ENCODE measurements at places on chromosomes 3 and 15.

DNA sequence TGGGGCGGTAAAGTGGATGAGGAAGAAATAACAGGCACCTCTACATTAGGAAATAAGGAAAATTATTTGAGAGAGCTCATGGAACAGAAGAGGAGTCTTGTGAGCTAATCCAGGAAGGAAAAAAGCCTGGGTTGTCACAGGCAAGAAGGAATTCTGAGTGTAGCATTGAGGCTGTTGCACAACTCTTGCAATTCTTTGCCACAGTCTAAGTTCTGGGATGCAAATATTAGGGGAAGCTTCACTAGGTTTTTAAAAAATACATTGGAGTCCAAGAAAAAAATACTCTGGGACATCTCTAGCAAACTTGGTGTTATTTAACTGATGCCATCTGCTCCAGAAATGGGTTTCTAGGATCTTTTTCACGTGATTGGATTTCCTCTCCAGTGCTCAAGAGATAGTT lies 122.3 kb downstream of the SPATA16 start:
- no peak for DNase-seq

DNA sequence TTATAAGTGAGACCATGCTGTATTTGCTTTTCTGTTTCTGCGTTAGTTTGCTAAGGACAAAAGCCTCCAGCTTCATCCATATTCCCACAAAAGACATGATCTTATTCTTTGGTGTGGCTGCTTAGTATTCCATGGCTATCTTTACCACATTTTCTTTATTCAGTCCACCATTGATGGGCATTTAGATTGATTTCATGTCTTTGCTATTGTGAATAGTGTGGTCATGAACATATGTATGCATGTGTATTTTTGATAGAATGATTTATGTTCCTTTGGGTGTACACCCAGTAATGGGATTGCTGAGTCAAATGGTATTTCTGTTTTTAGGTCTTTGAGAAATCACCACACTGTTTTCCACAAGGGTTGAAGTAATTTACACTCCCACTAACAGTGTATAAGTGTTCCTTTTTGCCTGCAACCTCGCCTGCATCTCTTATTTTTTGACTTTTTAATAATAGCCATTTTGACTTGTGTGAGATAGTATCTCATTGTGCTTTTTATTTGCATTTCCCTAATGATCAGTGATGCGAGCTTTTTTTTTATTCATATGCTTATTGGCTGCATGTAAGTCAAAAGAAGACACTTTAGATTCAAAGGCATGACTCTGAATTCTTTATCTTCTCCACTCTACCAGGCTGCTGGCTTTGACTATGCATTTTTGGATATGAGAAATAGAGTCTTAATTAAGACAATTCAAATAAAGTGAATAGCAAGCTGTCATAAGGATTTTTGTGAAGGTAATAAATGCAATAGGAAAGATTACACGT lies 183.3 kb upstream of the SYNPR start:
- DNase-seq, result no peak

- DNase-seq, result no peak
Measured at GRCh38 chr15:63367900-63368299, 13.7 kb downstream of the CA12 start.

DNA sequence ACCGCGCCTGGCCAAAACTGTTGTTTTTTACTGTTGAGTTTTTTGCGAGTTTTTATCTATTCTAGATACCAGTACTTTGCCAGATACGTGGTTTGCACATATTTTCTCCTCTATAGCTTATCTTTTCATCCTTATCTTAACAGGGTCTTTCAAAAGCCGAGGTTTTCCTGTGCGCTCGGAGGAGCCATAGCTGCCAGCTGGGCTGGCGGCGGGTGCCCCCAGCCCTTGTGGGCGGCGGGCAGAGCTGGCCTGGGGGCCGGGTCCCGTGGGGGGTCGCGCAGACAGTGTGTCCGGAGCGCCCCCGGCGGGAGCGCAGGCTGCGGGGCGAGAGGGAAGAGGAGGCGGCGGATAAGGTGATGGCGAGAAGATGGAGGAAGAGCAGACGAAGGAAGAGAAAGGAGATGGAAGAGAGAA lies 11.1 kb upstream of the EIF4A2 start:
- no peak for DNase-seq

DNA sequence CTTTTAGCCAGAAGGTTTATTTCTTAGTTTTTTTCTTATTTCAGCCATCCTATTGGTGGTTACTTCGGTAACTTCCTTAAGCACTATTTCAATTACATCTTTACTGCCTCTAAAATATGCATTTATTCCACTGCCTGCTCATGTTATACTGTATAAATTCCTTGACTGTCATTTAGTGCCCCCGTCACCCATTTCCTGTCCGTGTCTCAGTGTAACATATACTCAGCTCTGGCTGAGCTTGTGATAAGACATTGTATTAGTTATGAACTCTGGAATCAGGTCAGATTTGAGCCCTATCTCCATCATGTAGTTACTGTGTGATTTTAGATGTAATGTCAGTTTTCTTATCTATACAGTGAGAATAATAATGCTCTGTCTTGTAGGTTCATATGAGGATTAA lies 24.2 kb downstream of the PIAS1 start:
- DNase-seq, result no peak

- DNase-seq, result no peak
Measured at GRCh38 chr3:44363591-44363990, 25.0 kb downstream of the TCAIM start.

DNA sequence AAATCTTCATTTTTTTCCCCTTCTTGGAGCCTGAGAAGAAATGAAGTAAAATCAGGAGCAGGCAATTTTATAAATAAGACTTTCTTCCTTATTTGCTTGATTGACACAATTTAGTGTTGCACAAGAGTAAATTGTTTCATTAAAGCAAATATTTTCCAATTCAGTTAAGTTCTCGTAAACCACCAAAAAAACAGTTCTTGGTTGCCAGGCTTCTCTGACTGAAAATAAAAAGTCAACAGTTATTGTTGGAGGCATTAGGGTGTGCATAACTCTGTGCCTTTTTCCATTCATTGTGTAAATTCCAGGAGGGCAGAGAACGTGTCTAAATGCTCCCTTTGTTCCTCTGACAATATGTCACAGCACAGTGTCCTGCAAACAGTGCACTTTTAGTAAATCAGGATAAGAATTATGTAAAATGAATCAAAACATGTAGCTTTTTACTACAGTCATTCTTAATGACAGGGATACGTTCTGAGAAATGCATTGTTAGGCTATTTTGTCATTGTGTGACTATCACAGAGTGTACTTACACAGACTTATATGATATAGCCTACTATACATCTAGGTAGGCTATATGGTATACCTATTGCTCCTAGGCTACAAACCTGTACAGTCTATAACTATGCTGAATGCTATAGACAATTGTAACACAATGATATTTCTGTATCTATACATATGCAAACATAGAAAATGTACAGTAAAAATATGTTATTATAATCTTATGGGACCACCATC lies at the start of gene CP:
CP (minus strand) TSS at position 47 of the 735 bp plus-strand sequence; CDS start at position 10, 37 bp downstream.
- DNase-seq, result no peak

DNA sequence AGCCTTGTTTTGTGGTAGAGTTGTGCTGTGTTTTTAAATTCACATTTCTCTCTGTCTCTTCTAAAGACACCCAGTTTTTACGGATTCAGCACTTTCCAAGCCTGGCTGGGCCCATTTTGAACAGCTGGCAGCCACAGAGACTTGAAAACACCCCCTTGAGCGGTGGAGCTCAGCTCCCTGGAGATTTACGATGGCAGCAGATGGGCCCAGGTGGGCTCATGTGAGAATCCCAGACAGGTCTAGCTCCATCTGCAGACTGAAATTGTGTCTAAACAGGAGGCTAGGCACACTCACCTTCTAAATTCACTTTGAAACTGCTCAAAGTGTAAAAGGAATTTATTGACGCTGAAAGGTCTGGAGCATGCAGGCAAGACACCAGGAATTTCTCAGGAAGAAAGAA lies 232.0 kb upstream of the HES1 start:
- no peak for DNase-seq

- DNase-seq, result no peak
Measured at GRCh38 chr3:192897005-192897404, 20.7 kb downstream of the MB21D2 start.

GRCh38 chr3:100157685-100158084 lies 43.4 kb upstream of the FILIP1L start:
- no peak for DNase-seq

GRCh38 chr3:152817400-152817799 lies 17.5 kb upstream of the P2RY1 start:
- no peak for DNase-seq

DNA sequence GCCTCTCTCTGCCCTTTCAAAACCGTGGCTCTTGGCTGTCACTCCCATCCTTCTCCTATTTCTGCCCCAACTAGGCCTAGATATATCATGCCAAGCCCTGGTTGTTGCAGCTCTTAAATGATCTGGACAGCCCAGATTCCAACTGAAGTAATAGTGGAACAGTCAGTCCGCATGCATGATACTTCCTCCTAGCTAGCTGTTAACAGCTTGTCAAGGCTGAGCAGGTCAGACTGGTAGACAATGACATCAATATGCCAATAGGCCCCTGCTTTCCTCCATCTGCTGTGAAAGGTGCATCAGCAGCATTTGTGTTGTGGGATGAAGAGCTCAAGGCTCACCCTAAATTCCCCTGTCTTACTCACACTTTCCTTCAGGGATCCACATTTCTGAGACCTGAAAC lies 527.7 kb upstream of the TGFBR2 start:
- DNase-seq, result no peak

DNA sequence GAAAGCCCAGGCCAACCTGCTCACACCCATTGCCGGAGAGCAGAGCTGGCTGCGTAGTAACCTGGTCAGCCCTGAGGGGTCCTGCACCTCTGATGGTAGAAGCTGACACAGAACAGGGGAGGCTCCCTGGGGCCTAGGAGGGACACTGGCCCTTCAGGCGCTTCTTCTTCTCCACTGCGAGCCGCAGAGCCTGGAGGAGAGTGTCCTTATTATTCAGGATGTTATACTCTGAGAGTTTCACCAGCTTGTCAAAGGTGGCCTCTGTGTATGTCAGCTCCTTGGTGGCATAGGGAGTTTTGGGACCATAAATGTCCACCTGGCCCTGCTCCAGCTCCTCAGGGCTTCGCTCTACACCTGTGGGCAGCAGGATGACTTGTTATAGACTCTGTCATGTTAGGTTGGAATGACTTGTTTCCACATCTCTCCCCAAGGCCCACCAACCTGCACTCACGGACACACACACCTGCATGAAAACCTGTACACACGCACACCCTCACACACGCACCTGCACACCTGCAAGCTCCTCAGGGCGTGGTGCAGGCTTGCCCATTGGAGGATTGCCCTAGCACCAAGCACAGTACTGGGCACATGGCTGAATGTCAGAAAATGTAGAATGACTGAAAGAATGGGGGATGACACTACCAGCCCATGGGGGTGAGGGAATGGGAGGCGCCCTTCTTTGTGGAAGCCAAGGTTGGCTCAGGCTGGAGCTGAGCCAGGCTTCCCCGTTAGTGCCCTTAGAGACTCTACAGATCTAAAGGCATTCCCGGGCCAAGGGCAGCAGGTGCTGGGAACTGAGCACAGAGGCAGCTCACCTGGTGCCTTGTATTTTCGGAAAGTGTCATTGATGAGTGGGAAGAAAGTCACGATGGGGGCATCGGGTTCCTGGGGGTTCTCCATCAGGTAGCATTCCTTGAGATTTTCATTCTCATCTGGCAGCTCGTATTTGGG lies 11.5 kb upstream of the EHD4 start:
- no peak for DNase-seq

DNA sequence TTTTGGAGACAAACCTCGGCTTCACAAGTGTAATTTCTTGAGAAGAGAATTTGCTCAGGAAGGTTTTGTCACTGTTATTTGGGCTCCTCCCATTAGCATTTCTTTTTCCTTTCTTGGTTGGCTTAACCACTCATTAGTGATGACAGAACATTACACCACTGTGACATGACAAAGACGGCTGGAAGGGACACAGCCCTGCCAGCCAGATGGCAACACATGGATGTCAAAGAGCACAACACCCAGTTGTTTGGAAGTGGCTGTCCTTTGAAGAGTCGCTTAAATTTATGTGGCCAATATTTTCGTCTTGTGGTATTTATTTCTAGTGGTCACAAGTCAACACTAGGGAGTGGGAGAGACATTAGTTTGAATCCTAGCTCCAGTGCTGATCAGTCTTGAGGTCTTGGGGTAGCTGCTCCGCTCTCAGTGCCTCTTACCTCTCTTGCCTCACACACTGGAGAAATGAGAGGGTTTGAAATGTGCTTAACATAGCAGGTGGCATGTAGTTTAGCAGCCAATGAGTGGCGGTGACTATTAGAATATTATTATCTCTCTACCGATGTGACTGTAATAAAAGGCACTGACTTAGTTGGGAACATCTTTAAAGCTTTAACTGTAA lies 92.8 kb downstream of the FRMD4B start:
- no peak for DNase-seq

DNA sequence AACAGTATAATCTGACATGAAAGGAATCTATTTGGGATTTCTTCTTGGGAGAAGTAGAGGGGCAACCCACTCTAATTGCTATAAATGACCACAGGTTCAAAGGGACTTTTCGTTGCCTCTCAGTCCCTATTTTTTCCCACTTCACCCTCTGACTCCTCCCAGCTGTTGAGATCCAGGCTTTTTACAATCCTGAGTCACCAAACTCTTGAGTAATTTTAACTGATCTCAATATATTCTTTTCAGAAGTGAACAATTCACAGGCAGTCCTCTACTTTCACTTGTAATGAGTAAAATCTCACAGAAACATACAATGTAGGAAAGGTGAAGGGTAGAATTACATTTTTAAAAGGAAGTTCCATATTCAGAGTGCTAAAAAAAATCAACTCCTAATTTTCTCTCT lies 44.6 kb downstream of the EIF4E3 start:
- DNase-seq, result no peak

DNA sequence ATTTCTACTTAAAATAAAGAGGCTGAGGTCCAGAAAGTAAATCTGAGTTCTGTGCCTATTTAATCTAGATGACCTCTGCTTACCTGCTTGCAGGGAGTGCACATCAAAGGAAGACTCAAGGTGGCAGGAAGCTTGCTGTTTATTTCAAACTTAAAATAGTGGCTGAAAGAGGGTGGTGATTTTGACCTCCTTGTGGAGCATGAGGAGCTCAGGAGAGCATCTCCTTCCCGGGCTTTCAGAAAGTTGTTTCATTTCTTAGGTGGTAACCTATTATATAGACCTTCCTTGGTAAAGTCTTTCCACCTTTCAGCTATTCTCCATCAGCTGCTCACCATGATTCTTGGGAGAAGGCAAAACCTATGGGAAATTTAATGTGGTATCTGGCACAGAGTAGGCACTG lies 494 bp downstream of the GCSAM start:
- no peak for DNase-seq

- no peak for DNase-seq
Measured at GRCh38 chr3:108295421-108296175, 750 bp upstream of the HHLA2 start.

DNA sequence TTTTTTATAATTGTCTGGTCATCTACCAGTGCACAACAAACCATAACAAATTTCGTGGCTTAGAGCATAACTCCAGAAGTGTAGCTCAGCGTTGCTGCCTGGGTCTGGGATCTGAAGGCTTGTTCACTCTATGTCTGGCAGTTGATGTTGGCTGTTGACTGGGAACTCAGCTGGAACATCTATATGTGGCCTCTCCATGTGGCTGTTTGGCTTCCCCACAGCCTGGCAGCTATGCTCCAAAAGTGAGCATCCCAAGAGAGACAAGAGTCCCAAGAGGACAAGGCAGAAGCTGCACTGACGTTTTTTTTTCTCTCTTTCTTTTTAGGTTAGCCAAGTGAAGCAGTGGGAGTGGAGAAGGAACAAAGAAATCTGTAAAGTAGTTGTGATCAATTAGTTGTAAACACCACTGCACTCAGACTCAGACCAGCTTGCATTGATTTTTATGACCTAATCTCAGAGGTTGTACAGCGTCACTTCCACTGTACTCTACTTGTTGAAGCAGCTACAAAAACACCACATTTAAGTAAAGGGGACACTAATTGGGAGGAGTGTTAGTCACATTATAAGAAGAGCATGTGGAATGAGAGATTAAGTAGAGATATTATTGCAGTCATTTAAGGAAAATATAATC lies 2.5 kb upstream of the GPR176 start:
- DNase-seq, result no peak
